ENCODE measurements at places on chromosomes 5 and 9.

- DNase-seq, result no peak
Measured at GRCh38 chr5:157189223-157189622, 8.6 kb downstream of the ITK start.

DNA sequence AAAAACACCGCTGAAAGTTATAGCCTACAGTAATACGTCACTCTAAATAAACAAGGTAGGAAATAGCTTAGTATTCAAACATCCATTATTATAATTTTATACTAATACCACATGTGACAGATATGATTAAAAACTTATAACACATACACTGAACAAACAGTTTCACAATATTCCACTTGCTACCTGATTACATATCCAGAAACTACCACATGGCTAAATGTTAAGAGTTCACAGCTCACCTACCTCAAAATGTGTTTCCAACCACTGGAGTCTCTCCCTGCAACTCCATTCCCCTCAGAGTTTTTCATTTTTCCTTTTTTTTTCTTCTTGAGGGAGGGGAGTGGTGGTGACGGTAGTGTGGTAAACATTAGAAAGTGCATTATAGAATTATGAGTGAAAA lies 12.1 kb downstream of the RICTOR start:
- no peak for DNase-seq

DNA sequence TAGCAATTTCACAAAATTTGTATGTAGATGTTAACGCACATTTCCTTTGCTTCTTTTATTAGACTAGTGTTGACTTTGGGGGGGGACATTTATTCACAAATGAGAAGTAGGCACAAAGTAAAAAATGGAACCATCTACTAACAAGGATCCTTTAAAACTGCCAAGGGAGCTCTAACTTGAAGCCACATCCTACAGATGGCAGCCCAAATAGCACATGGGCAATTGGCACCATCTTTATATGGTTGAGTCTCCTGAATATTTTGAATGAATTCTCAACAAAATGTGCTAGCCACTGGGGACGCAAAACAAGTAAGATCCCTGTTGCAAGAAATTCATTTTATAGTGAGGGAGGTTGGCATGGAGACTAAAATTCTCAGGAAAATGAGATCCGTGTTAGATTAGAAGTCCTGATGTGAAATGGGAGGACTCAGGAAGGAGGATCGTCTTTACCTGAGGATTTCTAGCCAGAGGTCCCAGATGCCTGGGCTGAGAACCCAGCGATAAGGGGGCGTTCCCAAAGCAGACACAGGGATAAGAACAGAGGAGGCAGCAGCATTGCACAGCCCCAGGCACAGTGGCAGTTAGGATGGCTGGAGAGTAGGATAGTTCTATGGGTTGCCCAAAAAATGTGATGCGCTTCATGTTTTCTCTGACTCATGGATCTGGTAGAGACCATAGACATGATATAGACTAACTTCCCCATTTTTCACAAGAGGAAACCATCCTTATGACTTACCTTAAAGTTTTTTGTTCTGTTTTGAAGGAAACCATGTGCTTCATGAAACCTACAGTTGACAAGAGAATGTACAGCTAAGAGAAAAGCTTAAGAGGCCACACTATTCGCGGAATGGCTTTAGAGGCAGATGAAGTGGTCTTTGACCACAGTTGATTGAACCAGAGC lies 37.4 kb downstream of the C9orf152 start:
- no peak for DNase-seq

GRCh38 chr9:127961155-127961490 lies 19.7 kb downstream of the EEIG1 start:
- DNase-seq, result no peak

DNA sequence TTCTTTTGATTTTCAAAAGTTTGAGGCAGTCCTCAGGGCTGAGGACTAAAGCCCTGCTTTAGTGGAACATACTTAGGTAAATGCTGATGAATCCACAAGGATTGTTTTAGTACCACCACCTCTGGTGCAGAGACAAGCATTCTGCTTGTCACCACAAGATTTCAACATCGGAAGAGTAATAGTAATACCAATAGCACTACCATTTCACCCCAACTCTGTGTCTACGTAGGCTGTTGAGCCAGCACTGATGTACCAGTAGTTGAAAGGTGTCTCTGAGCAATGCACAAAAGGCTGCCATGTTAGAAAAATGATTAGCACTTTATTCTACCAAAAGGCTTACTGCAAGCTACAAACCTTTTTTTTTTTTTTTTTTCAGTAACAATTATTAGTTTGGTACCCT lies 213.2 kb upstream of the SLC24A2 start:
- DNase-seq, result no peak

- DNase-seq, result no peak
Measured at GRCh38 chr9:115625251-115625650, 507.3 kb upstream of the TNC start.

DNA sequence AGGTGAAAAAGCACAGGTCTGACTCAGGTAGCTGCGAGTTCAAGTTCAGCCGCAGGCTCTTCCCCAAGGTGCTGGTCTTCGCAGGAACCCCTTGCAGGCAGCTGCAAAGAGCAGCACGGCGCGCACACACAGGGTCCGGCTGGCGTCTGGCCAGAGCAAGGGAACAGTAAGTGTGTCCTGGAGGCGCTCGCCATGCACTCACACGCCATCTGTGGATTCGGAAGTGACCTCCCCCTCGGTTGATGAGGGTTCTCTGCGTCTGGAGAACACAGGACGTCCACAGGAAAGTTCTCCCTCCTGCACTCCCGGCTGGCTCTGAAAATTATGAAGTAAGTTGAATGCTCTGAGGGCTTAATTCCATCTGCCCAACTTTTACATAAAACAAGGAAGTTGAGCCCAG lies 14.0 kb upstream of the EGFL7 start:
- DNase-seq, result no peak

DNA sequence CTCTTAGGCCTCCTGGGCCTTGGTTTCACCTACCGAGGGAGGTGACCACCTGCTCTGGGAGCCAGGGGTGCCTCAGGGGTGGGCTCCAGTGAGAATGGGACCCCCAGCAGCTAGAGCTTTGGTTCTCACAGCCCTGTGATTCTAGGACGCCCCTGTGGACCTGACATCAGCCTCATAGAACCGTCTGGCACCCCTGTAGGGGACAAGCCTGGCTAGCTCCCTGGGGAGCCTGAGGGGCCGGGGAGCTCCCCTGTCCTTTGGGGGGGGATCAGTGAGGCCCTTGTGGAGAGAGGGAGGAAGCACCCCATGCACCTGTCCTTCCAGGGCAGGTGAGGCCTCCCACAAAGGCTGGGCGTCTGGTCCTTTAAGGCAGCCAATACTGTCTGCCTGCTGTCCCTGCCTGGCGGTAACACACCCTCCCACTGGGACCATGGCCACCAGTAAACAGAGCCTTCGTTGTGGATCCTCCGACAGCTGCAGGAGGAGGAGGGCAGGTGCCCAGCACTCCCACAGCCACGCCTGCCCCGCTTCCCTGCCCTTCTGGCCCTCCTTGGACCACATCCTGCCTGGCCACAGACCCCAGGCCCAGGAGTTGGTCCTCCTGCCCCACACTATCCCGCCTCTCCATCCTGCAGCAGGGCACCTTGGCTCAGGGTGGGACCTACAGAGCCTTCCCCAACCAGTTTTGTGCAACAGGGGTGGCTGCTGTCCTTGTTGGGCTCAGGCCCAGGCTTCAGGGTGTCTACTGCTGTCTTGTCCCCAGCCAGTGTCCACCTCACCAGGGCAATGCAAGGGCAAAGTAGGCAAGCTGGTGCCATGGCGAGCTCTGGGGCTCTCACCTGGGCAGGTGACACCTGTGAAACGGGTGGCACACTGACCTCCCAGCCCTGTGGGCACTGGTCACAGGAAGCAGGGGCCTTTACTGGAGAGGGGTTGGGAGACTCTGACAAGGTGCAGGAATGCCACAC lies 3.0 kb upstream of the TUBB4B start:
- DNase-seq, result no peak

- no peak for DNase-seq
Measured at GRCh38 chr5:59842999-59843398, 50.5 kb downstream of the PDE4D start.

GRCh38 chr5:169248996-169249395 lies 51.9 kb downstream of the SLIT3 start:
- DNase-seq, result no peak

DNA sequence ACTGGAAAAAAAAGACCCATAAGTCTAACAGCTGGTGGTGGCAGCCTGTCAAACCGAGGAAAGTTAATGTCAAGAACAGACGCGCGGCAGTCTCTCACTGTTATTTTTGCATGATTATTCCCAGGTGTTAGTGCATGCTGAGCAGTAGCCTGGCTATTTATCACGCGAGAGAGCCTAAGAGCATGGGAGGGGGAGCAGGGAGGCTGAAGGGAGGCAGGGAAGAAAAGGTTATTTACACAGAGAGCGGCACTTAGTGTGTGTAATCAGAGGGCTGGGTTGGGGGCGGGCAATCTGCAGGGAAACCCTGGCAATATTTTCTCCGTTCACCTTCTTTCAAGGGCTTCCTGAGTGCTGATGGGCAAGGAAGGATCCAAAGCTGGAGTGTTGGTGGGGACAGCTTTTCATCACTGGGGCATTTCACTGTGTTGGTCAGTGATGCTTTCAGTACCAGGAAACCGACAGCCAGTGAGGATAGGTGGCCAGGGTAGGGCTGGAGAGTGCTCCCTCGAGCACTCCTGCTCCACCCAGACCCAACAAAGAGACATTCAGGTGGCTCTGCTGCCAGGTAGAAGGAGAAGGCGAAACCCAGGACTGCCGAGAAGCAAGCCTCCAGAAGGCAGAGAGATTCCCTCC lies 39.6 kb downstream of the ZNF608 start:
- DNase-seq, result no peak

GRCh38 chr5:138444078-138444773 lies 5.4 kb downstream of the REEP2 start:
- DNase-seq, result no peak

DNA sequence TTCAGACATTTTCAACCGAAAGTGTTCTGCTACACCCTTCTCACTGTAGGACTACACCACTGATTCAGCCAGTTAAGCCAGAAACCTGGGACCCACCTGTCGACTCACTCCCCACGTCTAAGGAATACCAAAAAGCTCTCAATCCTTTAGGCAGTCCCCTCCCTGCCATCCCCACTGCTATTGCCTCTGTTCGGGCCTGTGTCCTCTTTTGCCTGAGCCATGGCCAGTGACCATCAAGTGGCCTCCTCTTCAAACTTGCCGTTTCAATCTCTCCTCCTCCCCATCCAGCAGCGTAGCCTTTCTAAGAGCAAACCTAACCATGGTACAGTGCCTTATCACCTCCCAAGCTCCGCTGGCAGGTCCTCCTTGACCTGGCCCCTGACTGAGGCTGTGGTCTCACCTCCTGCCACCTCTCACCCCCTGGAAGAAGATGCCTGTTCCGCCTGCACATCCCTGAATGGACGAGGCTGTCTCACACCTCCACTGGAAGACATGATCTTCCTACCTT lies 64.1 kb downstream of the GALNT12 start:
- no peak for DNase-seq

DNA sequence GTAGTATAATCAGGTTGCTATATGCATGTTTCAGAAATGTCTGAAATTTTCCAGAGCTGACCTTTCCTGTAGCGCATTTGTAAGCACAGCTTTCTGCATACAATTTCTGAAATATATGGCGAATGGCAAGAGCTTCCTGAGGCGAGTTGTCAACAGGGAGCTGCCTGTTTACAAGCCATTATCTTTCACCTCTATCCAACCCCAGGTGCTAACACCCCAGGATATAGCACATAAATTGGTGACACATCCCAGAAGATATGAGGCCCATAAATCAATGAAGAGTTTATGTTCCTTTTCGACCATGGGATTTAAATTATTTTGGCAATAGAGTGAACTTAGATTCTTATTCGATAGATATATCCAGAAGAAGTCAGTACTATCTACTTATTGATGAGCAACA lies 379.8 kb downstream of the KDM4C start:
- no peak for DNase-seq

GRCh38 chr5:172106511-172107356 lies 81.3 kb downstream of the STK10 start:
- DNase-seq, result no peak

- no peak for DNase-seq
Measured at GRCh38 chr5:112142769-112143270, 276.3 kb downstream of the EPB41L4A start.

DNA sequence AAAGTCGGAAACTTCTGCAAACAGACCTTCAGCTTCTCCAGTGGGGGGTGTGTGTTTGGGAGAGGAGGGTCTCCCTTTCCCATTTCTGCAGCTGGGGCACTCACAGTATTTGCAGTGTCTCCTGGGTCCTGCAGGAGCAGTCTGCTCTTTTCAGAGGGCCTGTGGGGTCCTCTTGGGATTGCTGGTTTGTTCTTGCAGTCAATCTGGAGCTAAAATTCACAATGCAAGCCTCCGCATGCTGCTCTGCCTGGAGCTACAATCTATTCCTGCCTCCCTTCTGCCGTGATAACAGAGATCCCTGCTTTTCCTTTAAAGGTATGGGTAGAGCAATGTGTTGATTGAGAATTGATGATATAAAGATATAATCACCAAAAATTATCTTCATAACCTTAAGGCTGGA lies 43.2 kb downstream of the ZNF462 start:
- DNase-seq, result no peak

- DNase-seq, result no peak
Measured at GRCh38 chr9:30925126-30925525, 1459.3 kb upstream of the ACO1 start.

DNA sequence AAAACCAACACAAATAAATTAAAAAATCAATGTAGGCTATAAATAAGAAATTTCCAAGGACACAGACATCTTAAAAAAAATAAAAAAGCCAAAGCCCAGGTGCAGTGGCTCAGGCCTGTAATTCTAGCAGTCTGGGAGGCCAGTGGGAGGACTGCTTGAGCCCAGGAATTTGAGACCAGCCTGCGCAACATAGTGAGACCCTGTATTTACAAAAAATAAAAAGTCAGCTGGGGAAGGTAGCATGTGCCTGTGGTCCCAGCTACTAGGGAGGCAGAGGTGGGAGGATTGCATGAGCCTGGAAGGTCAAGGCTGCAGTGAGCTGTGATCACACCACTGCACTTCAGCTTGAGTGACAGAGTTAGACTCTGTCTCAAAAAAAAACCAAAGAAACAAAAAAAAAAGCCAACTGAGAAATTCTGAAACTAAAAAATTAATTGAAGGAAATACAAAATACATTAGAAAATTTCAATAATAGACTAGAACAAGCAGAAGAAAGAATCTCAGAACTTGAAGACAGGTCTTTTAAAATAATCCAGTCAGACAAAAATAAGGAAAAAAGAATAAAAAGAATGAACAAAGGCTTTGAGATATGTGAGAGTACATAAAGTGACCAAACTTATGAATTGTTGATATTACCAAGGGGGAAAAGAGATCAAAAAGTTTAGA lies 149.5 kb upstream of the PANK3 start:
- DNase-seq, result no peak

Data from SK-N-MC (cell line).